ENCODE measurements at places on chromosomes 4 and X. TPM values are rescaled to one million over a fixed set of nuclear protein-coding genes. Genes with fewer than 3 reads are reported as not detected.

IL3RA gene
- 0.37 TPM for total RNA-seq

PLP1 gene
- total RNA-seq, result not detected

H2BW2 gene
- not detected for total RNA-seq

NPY1R gene
- total RNA-seq, result not detected

HSD17B10 gene
- total RNA-seq, result 89.0 TPM

CENPI gene
- 19.6 TPM for total RNA-seq

KIT gene
- not detected for total RNA-seq

DNA sequence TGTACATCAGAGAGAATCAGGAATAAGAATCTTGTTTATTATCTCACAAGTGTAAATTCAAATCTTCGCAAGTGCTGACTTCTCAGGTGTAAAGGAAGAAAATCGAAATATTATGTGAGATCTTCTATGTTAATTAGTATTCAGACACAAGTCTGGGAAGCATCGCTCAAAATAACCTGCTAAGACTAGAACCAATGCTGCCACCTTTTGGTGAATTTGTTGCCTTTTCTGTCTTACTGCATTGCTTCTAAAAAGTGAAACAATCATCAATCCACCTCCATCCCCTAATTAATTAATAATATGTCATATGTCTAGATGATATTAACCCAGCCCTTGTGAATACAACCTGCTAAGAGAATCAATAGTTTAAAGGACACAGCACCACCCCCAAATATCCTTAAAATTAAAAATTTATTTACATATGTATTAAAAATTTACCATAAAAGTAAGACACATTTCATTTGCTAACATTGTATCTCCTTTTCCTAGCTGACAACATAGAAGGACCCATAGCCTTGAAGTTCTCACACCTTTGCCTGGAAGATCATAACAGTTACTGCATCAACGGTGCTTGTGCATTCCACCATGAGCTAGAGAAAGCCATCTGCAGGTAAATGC, 3.5 kb downstream of the EPGN start:
- DNase-seq, result peak; percentile 22

GRCh38 chr4:109942292-109942926, 29.7 kb downstream of the EGF start:
- DNase-seq, result no peak

GRCh38 chr4:140924761-140925392, 168.7 kb upstream of the TBC1D9 start:
- DNase-seq, result no peak

DNA sequence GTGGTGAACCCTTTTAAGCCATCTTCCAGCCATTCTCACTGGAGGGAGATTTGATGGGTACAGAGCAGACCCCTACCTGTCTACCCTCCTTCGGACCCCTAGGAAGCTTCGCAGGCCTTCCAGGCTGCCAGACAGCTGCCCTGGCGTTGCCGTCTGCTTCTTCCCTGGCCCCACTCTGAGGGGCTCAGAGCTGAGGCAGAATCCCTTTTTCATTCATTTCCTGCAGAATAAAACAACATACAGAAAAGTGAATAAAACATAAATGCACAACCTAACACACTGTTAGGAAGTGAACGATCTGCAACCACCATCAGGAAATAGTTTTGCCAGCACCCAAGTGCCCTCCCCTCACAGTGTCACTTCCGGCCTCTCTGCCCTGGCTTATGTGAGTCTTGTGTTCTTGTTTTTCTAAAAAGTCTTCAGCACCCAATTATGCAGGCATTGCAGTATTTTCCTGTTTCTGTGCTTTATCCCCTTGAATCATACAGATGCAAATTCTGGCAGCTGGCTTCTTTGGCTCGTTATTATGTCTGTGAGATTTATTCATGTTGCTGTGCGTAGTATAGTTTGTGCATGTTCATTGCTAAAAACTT, 5.6 kb upstream of the ADD1 start:
- peak; percentile 81 for DNase-seq

- no peak for DNase-seq
Measured at GRCh38 chr4:140789759-140790158, 33.6 kb upstream of the TBC1D9 start.

DNA sequence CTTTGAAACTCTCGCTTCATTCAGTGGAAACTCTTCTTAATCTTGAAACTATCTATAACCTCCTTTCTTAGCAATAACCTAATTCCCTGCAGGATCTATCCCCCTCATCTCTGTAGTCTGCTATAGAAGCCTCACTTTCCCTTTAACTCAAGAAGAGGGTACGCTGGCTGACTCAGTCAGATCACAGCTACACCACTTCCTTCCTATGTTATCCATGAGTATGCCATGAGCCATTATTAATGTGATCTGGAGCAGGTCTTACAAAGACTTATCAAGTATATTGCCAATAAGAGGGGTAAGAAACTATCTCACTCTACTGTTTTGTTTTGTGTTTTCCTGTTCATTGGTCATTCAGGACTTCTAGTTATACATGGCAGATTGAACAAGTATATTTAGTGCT, 165.3 kb downstream of the PJA1 start:
- no peak for DNase-seq

DNA sequence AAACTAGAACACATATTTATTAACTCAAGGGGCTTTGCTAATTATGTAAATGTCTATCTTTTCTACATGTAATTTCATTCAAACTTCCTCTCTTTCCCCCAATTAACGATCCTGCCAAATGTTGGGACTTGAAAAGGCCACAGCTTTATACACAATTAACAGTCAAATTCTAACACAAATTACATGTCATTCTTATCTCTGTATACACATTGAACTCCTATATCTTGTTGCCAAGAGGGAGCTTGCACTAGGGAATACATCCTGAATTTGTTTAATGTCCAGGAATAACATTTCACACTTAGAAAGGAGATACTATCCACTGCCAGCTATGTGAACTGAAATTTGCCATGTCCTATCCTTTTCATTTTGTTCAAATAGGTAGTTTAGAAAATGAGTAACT, 38.9 kb upstream of the MAB21L2 start:
- DNase-seq, result no peak

GRCh38 chrX:115363372-115363771, 73.9 kb downstream of the LUZP4 start:
- no peak for DNase-seq

DNA sequence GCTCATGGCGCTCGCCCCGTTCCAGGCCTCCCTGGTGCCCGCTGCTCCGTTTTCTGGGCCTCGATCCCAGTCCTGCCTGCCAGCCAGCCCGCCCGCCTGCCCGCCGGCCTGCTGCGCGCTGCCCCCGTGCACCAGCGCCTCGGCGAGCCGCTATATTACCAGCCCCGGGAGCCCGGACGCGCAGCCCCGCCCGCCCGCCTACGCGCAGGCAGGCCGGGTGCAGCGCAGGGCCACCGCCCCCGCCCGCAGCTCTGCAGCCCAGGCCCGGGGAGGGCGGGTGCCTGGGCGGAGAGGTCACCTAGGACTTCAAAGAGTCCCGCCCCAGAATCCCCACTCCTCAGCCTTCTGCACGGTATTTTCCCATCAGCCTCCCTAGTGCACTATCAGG, at the start of gene MAOB:
MAOB (minus strand) TSS at position 157 of the 388 bp plus-strand sequence; CDS start at position 6, 151 bp downstream.
- DNase-seq, result peak; percentile 48

DNA sequence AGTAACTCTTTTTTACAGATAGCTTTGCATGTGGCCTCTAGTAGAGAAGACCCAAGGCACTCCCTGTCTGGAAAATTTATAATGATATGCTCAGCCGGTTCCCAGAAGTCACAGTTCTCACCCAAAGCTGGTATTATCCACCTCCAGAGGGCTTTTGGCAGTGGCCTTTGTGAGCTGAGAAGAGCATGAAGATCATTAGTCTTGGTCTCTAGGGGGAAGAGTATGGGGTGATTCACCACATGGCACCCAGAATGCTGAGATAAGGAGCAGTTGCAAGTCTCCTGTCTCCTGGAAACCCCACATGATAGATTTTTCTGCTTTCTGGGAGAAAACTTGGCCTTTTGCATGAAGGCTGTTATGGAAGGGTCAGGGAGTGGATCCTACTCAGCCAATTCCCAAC, 75.4 kb upstream of the PRPS1 start:
- no peak for DNase-seq

Data from activated CD4-positive, alpha-beta T cell treated with anti-CD3 and anti-CD28 coated beads for 36 hours (primary cell).